ENCODE measurements at places on chromosomes 6 and 20. TPM values are rescaled to one million over a fixed set of nuclear protein-coding genes. Genes with fewer than 3 reads are reported as not detected.

Gene CGA
- not detected for total RNA-seq

- no peaks in the 10 kb centered on the region for H3K4me1 ChIP-seq
- H3K27me3 ChIP-seq, result no peaks in the 10 kb centered on the region
- H3K4me3 ChIP-seq, result no peak overlapping the region
- no peaks in the 10 kb centered on the region for H3K36me3 ChIP-seq
- no peak overlapping the region for H3K27ac ChIP-seq
Measured at GRCh38 chr6:118719351-118720124, 68.1 kb upstream of the CEP85L start.

GRCh38 chr20:39661833-39662232, 699.7 kb downstream of the DHX35 start:
- no peak overlapping the region for H3K27ac ChIP-seq
- DNase-seq, result peak; percentile 7
- no peaks in the 10 kb centered on the region for H3K27me3 ChIP-seq

DNA sequence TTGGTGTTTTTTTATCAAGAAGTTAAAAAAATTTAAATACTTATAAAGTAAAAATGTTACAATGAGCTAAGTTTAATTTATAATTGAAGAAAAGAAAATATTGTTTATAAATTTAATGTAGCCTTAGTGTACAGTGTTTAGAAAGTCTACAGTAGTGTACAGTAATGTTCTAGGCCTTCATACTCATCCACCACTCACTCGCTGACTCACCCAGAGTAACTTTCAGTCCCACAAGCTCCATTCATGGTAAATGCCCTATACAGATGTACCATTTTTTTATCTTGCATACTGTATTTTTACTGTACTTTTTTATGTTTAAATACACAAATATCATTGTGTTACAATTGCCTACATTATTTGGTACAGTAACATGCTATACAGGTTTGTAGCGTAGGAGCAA, 26.0 kb downstream of the HTR1E start:
- H3K4me3 ChIP-seq, result no peak overlapping the region
- no peak for DNase-seq
- no peaks in the 10 kb centered on the region for H3K27me3 ChIP-seq
- H3K36me3 ChIP-seq, result no peaks in the 10 kb centered on the region
- peaks cover 5% of the 10 kb centered on the region for H3K4me1 ChIP-seq
